ENCODE measurements at places on chromosomes 4 and X.

DNA sequence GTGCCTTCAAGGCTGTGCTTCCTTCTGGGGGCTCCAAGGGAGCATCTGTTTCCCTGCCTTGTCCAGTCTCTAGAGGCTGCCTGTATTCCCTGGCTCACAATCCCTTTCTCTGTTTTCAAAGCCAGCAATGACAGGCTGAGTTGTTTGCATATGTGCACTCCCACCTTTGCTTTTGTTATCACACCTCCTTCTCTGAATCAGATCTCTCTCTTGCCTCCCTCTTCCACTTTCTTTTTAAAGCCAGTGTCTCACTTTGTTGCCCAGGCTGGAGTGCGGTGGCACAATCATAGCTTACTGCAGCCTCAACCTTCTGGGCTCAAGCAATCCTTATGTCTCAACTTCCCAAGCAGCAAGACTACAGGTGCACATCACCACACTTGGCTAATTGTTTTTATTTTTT, 37.1 kb upstream of the LEF1 start:
- no peak for DNase-seq

GRCh38 chr4:38576767-38577166, 87.2 kb upstream of the KLF3 start:
- DNase-seq: no peak

GRCh38 chr4:31041385-31041784, 321.2 kb downstream of the PCDH7 start:
- no peak for DNase-seq

- no peak for DNase-seq
Measured at GRCh38 chr4:150395872-150396271, 186.1 kb upstream of the MAB21L2 start.

GRCh38 chr4:114926583-114926982, 186.8 kb downstream of the NDST4 start:
- DNase-seq: no peak

DNA sequence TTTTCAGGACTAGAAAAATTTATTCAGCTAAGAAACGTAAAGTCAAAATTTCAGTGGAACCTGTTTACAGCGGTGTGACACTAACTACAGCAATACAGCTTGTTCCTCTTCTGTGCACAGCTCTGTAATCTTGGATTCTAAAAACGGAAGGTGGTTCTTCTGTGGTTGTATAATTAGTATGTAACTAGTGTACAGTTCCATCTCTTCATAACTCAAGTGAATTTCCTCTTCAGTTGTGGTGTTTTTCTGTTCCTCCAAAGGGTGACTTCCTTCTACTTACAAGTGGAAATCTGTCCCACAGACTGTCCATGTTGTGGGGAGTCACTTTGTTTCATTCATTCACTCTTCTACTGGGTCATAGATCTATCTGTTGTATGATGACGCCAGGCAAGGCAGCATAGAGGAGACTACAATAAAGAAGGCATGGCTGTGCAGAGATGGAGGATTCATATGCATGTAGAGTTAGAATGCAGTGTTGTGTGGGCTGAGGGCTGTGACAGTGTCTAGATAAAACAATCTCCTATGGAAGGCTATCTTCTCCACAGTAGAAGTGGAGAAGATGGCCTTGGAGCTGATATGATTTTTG, 5.4 kb downstream of the DAPP1 start:
- DNase-seq: no peak

DNA sequence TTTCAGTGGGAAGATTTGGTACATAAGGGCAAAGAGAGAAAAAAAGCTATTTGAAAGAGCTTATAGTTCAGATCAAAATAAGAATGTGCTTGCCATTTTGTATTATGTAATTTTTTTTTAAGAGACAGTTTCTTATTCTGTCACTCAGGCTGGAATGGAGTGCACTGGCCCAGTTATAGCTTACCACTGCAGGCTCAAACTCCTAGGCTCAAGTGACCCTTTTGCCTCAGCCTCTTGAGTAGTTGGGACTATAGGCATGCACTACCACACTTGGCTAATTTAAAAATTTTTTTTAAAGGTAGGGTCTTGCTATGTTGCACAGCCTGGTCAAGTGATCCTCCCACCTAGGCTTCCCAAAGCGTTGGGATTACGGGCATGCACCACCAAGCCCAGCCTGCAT, 22.2 kb upstream of the USP53 start:
- no peak for DNase-seq

All from AG10803 (cell line).